ENCODE measurements at places on chromosomes 12 and 14. TPM values are rescaled to one million over a fixed set of nuclear protein-coding genes. Genes with fewer than 3 reads are reported as not detected.

IKZF4 gene
- total RNA-seq = 5.6 TPM

FLRT2 gene
- 3.0 TPM for total RNA-seq

- DNase-seq = no peak
Measured at GRCh38 chr12:1993341-1993740, 10.9 kb downstream of the DCP1B start.

DNA sequence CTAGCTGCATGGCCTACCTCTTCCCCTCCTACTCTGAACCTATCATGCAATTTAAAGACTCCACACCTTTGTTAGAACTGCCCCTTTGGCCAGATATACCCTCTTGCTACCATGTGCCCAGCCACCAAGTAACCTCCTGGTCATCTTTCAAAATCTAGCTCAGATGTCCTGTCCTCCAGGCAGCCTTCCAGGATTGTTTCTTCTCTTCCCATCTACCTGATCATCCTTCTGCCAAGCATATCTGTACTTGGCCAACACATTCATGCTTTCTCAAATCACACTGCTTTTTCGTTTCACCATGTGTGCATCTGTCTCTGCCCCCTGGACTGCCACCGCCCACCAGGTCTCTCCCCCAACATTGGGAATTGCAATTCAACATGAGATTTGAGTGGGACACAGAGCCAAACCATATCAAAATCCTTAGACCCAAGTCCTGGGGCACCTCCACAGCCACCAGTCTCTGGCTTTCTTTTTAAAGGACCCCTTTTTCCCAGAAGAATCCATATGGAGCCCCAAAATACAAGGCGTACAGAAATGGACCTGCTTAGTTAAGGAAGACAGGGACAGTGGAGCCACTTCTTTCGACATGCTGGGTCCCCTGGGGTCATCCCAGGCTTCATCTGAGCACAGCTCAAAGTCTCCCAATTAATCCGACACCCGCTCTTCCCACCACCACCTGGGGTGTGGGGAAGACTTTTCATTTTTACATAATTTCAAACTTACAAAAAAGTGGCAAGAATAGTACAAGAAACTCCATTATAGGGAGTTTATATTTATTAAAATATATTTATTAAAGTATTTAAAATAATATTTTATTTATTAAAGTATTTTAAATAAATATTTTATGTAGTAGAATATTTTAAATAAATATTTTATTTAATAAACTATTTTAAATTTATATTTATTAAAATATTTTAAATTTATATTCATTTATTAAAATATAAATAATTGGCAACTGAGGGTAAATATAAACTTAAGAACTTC, 7.9 kb upstream of the CMKLR1 start:
- DNase-seq = no peak

GRCh38 chr12:6772331-6772695, at the start of gene LAG3:
TSS of gene LAG3 (plus strand) at chr12:6772520. CDS start at chr12:6772853, 333 bp downstream.
- DNase-seq = peak; percentile 32

DNA sequence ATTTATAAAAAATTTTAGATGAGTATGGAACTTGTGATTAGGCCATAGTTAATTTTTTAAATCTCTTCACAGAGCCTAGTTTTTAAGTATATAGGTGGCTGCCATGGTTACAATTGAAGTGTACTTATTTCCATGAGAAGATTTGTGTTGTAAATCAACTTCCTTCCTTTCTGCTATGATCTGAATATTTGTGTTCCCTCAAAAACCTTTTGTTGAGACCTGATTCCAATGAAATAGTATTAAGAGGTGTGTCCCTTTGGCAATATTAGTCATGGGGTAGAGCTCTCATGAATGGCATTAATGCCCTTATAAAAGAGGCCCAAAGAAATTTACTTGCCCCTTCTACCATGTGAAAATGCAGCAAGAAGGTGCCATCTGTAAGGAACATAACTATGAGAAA, 28.8 kb downstream of the ETNK1 start:
- no peak for DNase-seq

- DNase-seq = peak; percentile 59
Measured at GRCh38 chr14:104876251-104876699, 11.2 kb downstream of the CEP170B start.
